ENCODE measurements at places on chromosomes 11 and 22. TPM values are rescaled to one million over a fixed set of nuclear protein-coding genes. Genes with fewer than 3 reads are reported as not detected.

Gene MS4A15
- not detected for total RNA-seq

Gene TMEM191C
- 0.48 TPM for total RNA-seq

Gene GVQW3
- 3.6 TPM for total RNA-seq

Gene MS4A6E
- not detected for total RNA-seq

Gene FAM181B
- total RNA-seq = not detected
